ENCODE measurements at places on chromosomes 11 and 22.

- peak; percentile 65 for DNase-seq
Measured at GRCh38 chr11:60363542-60364470, 14.5 kb upstream of the MS4A7 start.

GRCh38 chr11:11481371-11481770, 128.3 kb upstream of the CSNK2A3 start:
- no peak for DNase-seq

DNA sequence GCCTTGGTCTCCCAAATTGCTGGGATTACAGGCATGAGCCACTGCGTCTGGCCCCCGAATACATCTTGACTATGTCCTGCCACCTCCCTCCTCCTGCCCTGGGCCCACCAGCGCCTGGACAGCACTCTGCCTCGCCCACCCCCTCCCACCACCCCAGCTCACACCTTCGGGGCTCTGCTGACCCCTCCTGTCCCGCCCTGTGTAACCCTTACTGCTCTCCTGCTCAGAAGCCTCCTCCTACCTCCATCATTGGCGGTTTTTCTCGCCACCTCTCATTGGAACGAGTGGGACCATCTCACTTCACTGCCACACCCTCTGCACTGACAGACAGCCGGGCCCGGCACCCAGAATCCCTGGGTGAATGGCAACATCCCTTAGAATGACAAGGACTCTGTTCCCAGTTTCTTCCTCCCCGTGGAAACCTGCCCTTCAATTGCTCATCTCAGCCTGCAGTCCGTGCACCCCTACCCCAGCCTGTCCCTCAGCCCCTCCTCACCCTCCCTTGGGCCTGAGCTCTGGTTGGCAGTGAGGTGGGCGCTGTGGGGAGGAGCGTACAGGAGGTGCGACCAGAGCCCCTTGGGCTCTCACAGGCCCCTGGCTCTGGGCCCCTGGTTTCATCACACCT, 32.2 kb downstream of the LRRC74B start:
- DNase-seq: no peak

GRCh38 chr11:35135222-35135621, 3.7 kb upstream of the CD44 start:
- no peak for DNase-seq

- no peak for DNase-seq
Measured at GRCh38 chr11:27582621-27583020, 76.1 kb upstream of the LIN7C start.

GRCh38 chr11:102014756-102015155, 32.5 kb upstream of the CFAP300 start:
- no peak for DNase-seq

DNA sequence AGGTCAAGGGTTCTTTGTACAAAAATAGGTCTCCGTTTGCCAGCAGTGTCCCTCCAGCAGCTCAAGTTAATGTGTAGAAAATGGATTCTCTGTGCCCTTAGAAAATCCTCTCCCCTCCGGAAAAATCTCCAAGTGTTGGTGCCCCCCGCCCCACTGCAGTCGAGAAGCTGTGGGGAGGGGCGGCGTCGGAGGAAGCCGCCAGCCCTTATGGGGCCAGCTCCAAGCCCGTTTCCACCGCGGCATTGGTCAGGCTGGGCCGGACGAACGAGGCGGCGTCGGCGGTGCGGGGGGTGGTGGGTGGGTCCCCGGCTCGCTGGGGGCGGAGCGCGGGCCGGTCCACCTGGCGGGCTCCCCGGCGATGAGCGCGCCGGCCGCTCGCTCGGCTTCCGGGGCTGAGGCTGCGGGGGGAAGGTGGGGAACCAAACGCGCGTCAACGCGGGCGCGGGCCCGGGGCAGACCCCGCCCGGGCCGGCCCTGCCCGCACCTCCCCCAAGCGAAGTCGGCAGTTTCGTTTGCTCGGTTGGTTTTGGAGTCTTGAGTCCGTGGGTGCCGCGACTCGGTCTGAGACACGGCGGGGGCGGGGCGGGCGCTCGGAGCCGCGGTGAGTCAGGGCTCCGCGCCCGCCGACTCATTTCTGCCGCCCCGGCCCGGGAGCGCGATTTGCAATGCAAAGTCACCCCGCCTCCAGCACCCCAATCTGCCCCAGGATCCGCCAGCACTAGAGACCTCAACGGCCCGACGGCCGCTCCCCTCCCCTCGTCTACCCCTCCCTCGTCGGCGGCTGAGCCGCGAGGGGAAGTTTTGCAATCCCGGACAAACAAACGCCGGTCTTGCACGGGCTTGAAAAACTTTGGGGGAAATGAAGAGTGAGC, 1.4 kb downstream of the ASCL2 start:
- no peak for DNase-seq

DNA sequence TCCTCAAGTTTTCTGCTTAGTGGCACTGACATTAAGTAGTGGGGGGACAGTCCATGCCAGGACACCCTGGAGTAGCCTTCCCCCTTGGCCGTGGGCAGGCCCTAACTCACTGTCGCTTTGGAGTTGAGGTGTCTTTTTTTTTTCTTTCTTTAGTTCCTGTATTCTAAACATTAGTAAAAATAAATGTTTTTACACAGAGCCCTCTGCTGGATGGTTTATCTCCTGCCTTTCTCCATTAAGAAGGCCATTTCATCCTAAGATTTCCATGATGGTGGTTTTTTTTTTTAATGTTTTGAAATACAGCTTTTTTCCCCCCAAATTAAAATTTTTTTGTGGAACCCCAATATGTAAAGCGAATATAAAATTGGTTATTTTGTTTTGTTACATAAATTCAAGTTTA, 1.8 kb upstream of the TIGD3 start:
- DNase-seq: no peak

DNA sequence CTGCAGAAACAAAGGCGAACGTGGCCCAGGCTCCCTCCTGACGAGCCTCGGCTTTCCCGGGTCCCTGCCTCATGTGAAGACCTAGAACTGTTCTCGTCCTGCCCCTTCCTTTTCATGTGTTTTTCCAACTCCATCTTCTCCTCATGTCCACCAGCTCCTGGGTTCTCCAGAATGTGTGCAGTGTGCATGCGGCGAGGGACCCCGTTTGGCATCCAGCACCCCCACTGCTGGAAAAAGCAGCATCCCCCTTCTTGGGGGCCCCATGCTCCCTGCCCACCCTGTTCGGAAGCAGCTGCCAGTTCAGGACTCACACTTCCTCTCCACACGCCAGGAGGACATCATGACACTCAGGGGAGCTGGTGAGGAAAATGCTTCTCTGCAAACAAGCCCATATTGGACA, 313.5 kb downstream of the BRD1 start:
- DNase-seq: no peak

DNA sequence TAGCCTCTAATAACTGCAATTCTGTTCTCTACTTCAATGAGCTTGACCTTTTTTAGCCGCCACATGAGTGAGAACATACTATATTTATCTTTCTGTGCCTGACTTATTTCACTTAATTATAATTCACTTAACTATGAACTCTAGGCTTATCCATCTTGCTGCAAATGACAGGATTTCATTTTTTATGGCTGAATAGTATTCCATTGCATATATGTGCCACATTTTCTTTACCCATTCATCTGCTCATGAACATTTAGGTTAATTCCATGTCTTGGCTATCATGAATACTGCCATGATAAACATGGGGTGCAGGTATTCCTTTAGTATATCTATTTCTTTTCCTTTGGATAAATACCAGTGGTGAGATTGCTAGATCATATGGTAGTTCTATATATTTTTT, 85.2 kb downstream of the CWC15 start:
- DNase-seq: no peak

- DNase-seq: no peak
Measured at GRCh38 chr11:63510360-63511047, 4.6 kb downstream of the LGALS12 start.

- DNase-seq: no peak
Measured at GRCh38 chr11:3049430-3050243, 7.6 kb downstream of the CARS1 start.

GRCh38 chr11:119432484-119433357, 9.7 kb upstream of the THY1 start:
- DNase-seq: no peak

- DNase-seq: no peak
Measured at GRCh38 chr11:122746050-122746478, 90.5 kb downstream of the UBASH3B start.

GRCh38 chr11:74462009-74462408, 5.3 kb downstream of the KCNE3 start:
- no peak for DNase-seq

DNA sequence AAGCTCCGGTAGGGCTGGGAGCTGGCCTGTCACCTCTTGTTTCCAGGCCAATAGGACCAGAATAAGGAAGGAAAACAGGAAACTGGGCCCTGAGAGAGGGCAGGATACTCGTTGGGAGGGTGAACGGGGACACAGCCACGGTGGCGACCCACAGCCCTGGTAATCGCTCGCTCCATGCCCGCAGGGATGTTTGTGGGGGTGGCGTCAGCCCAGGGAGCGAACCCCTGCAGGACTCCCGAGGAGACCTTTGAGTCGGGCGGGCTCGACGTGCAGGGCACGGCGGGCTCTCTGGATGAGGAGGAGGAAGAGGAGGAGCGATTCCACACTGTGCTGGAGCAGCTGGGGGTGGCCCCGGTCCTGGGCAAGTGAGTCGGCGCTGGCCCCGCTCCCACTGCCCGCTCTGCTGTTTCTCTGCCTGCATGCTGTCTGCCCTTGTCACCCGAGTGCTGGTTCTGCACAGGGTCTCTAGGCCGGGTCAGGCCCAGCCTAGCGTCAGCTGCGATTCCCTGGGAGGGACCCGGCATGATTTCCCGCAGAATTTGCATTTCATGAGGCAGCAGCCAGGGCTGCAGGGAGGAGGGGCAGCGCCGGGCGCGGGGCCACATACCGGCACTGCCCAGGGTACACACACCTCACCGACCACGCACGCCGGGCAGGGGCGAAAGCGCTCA, 1.6 kb downstream of the CRACR2B start:
- DNase-seq: no peak

- peak; percentile 1 for DNase-seq
Measured at GRCh38 chr11:3231851-3232744, at the start of gene MRGPRE. Gene MRGPRE (minus strand): TSS chr11:3232417. CDS start chr11:3228799, 3,618 bp downstream.

DNA sequence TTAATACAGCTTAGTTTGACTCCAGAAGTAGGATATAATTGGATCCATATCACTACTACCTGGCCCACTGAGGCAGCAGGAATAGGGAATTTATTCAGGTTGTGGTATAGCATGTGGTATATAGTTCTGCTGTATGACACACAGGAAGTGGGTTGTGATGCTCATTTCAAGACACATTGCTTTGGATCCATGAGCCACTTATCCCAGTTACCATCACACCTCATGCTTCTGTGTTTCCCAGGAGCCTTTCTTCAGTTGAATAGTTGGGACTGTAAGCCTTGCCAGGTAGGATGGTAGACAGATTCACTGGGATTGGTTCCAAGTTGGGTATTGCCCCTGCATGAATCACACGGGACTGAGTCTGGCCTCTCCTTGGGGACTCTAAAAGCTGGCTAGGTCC, 9.9 kb upstream of the SLC37A2 start:
- DNase-seq: no peak

DNA sequence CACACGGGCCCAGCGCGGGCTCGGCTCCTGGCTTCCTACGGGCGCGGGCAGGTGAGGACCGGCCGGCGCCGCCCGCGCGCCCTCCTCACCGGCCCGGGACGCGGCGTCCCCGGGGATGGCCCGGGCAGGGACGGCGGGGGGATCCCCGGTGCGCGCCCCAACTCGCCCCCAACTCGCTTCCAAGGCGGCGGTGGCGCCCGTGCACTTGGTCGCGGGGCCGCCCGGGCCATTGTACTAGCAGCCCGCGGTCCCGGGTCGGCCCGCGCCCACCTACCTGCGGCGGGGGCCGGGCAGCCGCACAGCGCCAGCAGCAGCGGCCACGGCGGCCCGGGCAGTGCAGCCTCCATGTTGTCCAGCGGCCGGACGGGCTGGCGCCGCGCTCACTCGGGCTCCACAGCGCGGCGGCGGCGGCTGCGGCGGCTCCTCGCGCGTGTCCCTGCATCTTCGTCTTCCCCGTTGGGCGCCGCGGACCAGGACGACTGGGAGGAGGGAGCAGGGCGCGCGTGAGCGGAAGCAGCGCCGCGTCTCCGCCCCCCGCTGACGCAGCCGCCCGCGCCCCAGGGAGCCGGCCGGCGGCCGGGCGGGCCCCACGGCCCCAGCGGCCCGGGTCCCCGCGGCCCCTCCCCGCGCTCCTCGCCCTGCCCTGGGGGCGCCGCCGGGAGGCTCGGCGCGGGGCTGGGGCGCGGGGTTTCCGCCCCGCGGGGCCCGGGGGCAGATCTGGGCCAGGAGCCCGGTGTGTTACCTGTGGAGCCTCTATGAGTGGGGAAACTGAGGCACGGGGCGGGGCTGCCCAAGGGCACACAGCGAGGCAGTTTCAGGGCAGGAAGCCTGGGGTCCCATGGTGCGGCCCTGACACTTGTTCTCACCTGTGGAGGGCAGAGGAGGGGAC, 159.3 kb upstream of the GRK3 start:
- DNase-seq: peak; percentile 62

DNA sequence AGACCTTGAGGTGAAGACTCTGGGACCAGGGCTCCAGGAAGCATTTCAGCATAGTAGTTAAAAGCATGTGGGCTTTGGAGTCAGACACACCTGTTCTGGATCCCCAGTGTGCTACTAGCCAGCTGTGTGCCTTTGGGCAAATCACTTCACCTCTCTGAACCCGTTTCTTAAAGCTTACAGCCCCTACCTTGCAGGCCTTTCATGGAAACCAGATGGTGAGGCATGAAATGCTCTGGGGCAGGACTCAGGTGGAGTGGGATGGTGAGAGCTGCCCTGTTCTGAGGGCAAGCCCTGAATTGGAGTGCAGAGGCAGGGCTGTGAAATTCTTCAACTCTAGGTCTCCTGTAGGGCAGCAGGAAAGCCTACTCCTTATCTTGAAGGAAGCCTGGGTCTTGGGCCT, 10.5 kb downstream of the UCP2 start:
- DNase-seq: no peak

- DNase-seq: no peak
Measured at GRCh38 chr11:24496736-24497725, at the start of gene LUZP2. Gene LUZP2 (plus strand): TSS chr11:24497053.

DNA sequence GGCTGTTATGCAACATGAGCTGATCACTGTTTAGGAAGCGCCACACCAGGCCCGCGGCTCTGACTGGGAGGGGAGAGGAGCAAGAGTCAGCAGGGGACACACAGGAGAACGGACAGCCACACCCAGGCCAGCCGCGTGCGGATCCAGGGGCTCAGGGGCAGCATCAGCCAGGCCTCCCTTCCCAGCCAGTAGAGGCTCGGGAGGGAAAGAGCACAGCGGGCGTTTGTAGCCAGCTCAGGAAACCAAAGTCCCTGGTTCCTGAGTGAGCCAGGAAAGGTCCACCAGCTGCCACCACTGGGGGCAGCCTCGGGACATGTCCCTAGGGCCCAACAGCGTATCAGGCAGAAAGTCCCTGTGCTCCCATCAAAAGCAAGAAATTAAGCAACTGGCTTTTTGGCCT, 71.8 kb upstream of the PITPNB start:
- DNase-seq: no peak

- no peak for DNase-seq
Measured at GRCh38 chr11:8273287-8273686, 9.6 kb upstream of the LMO1 start.

DNA sequence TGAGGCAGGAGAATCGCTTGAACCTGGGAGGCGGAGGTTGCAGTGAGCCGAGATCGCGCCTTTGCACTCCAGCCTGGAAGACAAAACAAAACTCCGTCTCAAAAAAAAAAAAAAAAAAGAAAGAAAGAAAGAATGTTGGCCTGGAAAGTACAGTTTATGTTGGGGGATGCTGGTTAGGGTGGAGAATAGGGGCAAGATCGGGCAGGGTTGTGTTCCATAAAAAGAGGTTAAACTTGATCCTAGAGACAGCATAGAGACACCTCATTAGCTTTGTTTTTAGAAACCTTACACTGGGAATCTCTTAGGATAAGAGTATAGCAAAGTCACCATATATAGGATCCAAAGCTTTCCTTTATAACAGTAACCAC, 1.9 kb upstream of the FTH1 start:
- DNase-seq: no peak

- DNase-seq: no peak
Measured at GRCh38 chr22:22882033-22882717, 5.4 kb upstream of the IGLL5 start.

All from NCI-H1436 (cell line).